Nasal cavity respiratory epithelium epithelial cell of viscerocranial mucosa (primary cell): ENCODE measurements at places on chromosomes 6 and 20. TPM values are rescaled to one million over a fixed set of nuclear protein-coding genes. Genes with fewer than 3 reads are reported as not detected.

Gene IP6K3
- total RNA-seq: 1.9 TPM in 1 of 2 replicates, not detected in the other

Gene VWA7
- total RNA-seq: 0.34 and 1.00 TPM in 2 replicates

Gene ATP6V1G2
- total RNA-seq: 0.28 and 0.34 TPM in 2 replicates

Gene ECT2L
- total RNA-seq: 0.07 and 0.34 TPM in 2 replicates

Gene COL12A1
- total RNA-seq: 34.9 and 36.2 TPM in 2 replicates

Gene PLAGL1
- total RNA-seq: 4.1 and 10.7 TPM in 2 replicates

Gene ZBTB22
- total RNA-seq: 19.9 and 24.3 TPM in 2 replicates

Gene C6orf15
- 0.34 TPM in 1 of 2 replicates, not detected in the other for total RNA-seq

Gene EFCAB8
- 0.36 and 0.68 TPM in 2 replicates for total RNA-seq

Gene F13A1
- not detected in 2 replicates for total RNA-seq

Gene DST
- 1,243 and 1,265 TPM in 2 replicates for total RNA-seq
